ENCODE measurements at places on chromosomes 1 and 21.

DNA sequence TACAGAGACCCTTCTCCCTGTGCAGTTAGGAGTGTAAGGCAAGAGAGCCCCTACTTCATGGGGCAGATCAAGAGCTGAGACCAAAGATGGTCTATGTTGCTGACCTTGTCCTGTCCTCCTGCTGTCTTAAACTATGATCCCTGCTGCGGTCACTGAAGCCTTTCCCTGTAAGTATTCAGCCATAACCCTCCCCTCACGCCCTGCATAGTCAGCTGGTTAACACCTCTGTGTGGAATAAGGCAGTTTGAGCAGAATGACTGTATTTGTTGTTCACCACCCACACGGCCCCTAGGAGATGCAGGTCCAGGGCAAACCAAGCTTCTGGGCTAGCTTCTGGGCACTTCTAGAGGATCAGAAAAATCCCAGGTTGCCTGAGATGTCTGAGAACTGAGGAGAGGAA, 356 bp downstream of the TSPAN1 start:
- no peak for DNase-seq

DNA sequence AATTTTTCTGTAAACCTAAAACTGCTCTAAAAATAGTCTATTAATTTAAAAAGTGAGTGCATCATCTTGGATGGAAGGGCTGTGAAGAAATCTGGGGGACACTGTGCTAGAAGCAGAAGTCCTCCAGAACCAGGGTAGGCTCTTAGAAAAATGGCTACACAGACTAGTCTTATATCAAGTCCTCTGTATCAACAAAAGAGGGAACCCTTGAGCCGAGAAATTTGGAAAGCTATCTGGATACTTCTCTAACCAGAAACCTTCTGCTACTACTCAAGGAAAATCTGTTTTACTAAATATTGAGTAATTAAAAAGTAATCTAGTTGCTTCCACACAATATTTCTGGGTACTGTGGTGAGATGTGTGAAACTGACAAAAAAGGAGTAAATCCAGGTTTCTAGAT, 92.1 kb downstream of the WDR3 start:
- no peak for DNase-seq

DNA sequence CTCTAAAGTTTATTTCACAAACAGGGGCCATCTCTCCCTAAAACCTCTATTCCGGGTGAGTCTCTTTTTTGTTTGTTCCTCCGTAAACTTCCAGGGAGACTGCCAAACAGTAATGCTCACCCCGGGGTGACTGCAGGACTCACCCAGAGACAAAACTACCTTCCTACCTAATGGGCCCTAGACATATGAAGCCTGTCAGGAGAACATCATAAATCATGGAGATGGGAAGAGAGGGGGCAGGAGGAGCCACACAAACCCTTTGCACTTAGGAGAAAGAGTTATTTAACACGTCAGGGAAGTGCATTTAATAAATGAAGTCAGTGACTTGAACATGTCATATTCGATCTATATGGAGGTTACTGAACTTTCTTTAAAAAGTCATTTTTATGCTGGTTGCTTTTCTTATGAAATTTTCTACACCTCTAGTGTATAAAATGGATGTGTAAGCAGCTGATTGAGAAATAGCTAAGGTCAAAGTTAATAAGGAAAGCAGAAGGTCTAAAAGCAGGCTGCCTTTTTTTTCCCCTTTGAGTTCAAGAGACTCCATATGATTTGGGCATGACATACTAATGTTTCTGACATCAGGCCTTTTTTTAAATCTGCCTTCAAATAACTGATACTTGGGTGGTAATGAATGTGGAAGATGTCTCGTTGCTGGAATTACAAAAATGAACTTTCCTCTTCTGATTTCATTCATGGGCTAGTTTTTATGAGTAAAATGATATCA, 286.9 kb upstream of the USP25 start:
- no peak for DNase-seq

DNA sequence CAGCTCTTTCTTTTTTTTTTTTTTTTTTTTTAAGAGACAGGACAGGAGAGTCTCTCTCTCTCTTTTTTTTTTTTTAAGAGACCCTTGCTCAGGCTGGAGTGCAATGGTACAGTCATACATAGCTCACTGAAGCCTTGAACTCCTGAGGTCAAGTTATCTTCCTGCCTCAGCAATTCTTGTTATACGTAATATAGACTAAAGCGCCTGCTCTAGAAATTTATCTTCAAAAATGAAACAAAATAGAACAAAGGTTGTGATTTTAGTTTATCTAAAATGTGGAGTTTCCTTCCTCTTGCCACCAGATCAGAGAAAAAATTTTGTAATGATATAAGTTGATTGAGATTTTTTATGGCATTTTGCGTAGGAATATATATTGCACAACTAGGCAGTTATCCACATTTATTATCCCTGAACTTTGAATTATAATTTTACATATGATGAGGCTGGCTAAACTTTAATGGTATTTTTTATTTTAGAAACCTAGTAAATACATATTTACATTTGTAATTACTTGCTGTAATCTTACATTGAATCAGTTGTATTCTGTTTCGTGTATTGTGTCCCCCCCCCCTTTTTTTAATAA, 44.2 kb downstream of the MTF2 start:
- no peak for DNase-seq

GRCh38 chr1:119594376-119594775, 53.7 kb downstream of the ZNF697 start:
- DNase-seq: no peak

- no peak for DNase-seq
Observed at GRCh38 chr1:228983231-228983660, 248.0 kb downstream of the RHOU start.

GRCh38 chr1:10693497-10694273, 102.8 kb downstream of the CASZ1 start:
- no peak for DNase-seq

GRCh38 chr1:212286556-212287131, 1.4 kb downstream of the PPP2R5A start:
- no peak for DNase-seq

GRCh38 chr1:20329793-20330542, 39.3 kb downstream of the VWA5B1 start:
- no peak for DNase-seq

GRCh38 chr1:60894130-60894529, 188.2 kb upstream of the NFIA start:
- DNase-seq: no peak

DNA sequence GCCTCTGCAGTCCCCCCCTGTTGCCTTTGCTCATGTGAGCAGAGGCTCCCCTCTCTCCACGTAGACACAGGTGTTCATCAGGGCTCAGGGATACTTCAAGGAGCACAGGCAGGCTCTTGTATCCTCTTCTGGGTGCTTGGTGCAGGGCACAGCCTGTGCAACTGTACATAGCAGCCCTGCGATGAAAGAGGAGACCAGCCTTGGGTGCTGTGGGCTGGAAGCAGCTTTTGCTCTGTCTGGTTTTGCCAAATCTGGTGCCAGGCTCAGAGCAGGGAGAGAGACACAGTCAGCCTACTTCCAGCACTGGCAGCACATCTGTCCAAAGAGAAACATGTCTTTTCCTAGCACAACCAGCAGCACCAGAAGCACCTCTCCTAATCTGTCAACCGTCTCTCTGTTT, 132.1 kb downstream of the ETS2 start:
- DNase-seq: no peak

GRCh38 chr1:236948381-236948780, 55.9 kb downstream of the MT1HL1 start:
- no peak for DNase-seq

GRCh38 chr1:200409203-200409760, 554 bp downstream of the ZNF281 start:
- no peak for DNase-seq

- DNase-seq: no peak
Observed at GRCh38 chr21:15976807-15977206, 247.0 kb downstream of the USP25 start.

DNA sequence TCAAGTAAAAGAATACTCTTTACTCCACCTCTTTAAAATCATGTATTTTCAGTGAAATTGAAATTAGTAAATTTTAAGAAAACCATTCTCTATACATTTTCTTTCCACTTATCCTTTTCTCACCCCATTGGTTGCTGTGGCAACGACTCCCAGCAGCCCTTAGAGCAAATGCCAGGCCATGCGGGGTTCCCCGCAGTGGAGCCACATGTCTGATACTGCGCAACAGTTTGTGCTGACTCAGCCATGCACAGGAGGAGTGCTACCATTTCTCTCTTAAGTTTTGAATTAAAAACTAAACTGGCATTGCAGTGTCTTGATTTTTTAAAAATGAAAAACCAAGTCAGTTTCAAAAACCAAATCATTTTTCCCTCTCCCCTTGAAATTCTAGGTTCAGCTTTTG, 214.1 kb upstream of the L1TD1 start:
- no peak for DNase-seq

DNA sequence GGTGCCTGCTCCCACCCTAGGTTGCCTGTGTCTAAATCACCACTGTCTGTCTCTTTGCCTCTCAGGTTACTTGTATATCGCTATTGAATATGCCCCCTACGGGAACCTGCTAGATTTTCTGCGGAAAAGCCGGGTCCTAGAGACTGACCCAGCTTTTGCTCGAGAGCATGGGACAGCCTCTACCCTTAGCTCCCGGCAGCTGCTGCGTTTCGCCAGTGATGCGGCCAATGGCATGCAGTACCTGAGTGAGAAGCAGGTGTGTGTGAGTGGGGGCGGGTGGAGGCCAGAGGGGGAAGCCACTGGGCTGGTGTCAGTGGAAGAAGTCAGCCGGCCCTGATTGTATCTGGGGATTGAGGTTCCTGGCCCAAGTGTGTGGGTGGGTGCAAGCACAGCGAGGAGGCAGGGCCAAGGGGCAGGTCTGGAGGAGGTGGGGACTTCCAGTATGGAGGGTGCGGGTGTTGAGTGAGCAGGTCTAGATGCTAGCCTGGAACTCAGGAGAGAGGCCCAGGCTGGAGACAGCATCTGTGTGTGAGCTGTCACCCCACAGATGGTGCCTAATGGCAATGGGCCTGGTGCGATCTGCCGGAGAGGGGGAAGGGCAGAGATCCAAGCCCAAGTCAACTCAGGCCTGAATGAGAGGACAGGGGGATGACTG, 17.2 kb downstream of the TIE1 start:
- no peak for DNase-seq

DNA sequence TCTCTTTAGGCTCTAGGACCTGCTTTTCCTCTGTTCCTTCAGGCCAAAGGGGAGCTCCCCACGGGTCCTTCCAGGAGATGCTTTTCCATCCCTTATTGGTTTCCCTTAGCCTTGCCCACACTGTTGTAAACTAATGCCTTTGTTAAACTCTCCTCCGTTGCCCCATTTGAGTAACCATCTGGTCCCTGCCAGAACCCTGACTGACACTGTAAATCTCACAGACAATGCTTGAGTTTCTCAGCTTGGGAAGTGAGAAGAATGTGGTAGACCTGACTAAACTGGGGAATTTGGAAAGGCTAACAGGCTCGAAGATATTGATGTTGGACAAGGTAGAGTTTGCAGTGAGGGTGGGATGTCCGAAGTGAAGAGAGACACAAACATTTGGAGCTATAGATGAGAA, 11.4 kb downstream of the AKNAD1 start:
- no peak for DNase-seq

- DNase-seq: peak; percentile 29
Observed at GRCh38 chr1:167196166-167196565, 24.5 kb upstream of the POU2F1 start.

DNA sequence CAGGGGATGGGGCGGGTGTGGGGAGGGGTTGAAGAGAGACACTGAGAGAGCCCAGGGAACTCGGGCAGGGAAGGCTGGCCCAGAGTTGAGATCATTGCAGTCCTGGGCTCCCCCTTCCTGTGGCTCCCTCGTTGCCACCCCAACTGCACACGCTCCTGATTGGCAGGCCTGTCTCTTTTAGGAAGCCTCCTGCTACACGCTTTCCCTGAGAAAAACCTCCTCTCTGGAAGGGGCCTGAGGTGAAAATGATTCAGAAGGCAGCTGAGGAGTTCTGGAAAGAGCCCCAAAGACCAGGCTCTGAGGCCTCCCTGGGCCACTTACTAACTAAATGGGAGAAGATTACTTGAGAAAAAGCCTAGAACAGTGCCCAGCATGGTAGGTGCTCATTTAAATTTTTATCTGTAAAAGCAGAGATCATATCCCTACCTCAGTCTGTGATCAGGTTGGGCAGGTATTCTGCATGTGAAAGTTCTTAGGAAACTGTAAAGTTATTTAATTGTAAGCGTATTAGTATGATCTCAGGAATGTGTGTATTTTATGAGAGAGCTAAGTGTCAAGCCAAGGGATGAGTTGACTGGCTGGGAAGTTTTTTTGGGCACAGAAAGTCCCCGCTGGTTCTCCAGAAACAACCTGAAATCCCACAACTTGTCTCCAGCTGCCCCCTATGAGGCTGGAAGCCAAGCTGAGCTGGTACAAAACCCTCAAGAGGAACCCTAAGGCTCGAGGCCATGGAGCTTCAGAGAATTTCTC, 65.2 kb upstream of the EPS8L3 start:
- DNase-seq: no peak

DNA sequence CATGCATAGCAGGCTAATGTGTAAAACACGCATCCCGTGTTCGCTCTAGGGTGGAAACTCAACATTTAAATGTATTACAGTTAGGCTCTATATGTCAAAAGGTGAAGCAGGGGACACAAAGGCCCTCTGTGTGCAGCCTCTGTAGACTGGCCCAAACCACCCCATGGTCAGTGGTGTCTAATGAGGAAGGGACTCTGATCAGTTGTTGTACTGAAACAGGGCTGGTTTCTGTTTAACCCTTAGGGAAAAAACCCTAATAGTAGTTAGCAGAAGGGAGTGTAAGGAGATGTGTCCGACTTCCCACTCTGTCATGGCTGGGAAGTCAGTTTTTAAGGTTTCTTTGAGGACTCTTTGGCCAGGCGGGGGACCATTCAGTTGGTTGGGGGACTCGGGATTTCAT, 21.5 kb upstream of the CD2 start:
- DNase-seq: no peak

- DNase-seq: no peak
Observed at GRCh38 chr1:13597166-13597565, 13.5 kb downstream of the PDPN start.
